ENCODE measurements at places on chromosomes 12 and 14. TPM values are rescaled to one million over a fixed set of nuclear protein-coding genes. Genes with fewer than 3 reads are reported as not detected.

DNA sequence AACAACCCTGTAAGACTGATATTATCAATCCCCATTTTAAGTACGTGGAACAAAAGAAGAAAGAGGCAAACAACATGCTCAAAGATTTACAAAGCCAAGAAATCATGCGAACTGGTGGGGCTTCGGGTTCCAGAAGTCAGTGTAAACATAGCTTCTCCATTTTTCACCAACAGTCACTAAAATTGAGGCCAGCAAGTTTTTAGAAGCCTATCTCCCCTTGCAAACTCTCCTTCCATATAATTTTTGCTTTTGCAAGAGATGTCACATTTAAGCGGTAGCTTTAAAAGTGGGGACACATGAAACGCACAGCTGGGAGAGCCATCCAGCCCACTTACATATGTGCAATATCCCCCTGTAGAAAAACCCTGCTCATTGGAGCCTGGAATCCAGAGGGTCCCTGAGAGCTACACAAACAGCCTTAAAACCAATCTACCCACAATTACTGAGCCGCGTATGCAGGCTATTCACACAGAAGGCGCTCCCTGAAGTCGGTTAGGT, 797 bp downstream of the SLC11A2 start:
- no peak for DNase-seq

Gene PDZRN4
- polyA plus RNA-seq, result 3.5 TPM

DNA sequence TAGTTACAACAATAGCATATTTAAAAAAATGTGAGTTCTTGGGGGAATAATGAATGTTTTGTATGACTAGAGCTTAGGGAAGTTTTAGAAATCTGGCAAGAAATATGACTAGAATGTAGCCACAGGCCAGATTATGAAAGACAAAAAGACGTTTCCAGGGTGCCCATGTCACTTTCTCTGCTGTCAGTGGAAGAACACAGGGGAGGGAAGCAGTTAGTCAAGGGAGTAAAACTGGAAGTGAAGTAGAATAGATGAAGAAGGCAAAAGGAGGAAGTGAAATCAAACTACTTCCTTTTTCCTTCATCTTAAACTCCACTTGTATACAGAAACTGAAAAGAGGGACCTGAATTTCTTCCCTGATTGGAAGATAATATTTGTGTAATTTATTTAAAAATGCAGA, 81.2 kb upstream of the ATP2B1 start:
- no peak for DNase-seq

DNA sequence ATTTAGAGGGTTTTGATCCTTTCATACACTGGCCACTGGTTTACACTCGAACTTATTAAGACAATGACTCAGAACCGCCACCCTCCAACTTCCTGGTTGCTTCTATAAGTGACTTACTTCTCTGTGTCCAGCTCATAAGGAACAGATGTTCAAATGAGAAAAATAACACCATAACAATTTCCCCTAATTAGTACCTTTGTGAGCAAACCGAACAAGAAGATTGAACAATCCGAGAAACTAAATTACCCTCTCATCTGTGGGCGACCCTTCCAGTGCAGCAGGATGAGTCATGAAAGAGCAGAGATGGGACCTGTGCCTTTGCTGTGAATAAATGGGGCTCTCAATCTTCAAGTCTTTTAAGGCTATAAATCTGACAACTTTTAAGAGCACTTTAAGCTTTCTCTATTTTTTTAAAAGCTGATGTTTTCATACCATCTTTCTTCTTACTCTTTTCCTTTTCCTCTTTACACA, 146.8 kb upstream of the RASSF8 start:
- no peak for DNase-seq

Gene ST8SIA1
- 5.7 TPM for polyA plus RNA-seq

Measured in left renal cortex interstitium (tissue), 4 donors.